ENCODE measurements at places on chromosomes 2 and 18.
A peak's percentile ranks its signal among the peaks of the same experiment; 100 is the strongest.

DNA sequence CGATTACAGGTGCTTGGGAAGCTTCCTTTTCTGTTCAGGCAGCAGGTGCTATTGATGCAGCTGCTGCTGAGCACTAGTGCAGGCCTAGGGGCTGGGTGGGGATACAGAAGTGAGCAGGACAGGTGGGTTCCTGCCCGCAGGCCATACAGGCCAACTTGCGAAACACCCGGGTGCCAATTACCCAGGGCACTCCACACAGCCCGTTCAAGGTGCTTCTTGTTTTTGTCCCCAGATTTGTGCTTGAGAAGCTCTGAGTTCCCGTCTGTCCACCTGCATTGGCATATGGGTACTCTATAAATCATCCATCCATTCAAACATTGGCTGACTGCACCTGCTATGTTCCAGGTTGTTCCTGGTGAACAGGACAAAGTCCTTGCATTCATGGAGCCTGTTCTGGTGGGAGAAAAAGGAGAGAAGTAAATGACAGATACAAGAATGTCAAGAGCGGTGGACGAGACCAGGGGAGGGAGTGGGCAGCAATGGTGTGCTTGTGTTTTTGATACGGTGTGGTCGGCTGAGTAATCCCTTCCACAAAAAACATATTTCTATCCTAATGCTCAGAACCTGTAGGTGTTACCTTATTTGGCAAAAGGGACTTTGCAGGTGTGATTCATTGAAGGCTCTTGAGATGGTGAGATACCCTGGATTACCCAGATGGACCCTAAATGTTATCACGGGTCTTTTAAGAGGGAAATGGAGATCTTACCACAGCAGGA, 31.4 kb downstream of the SH3BP4 start:
- no peak for DNase-seq

- no peak for DNase-seq
Observed at GRCh38 chr2:111618226-111618977, 265.6 kb downstream of the ANAPC1 start.

DNA sequence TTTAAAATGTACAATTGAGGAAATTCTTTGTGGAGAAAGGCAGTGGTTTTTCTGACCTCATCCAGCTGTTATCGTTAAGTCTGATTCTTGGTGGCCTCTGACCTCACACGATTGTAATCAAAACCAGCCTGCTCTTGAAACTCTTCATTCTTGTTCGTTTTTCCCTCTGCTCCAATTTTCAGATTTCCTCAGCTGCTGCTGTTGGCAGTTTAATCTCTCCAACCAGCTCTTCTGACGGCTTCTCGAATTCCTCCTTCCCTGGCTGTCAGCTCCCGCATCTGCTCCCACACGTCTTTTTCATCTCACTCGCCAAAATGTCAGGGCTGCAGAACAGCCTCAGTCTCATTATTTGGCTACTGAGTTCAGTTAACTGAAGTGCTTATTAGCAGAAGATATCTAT, 136.1 kb downstream of the DCDC2C start:
- no peak for DNase-seq

DNA sequence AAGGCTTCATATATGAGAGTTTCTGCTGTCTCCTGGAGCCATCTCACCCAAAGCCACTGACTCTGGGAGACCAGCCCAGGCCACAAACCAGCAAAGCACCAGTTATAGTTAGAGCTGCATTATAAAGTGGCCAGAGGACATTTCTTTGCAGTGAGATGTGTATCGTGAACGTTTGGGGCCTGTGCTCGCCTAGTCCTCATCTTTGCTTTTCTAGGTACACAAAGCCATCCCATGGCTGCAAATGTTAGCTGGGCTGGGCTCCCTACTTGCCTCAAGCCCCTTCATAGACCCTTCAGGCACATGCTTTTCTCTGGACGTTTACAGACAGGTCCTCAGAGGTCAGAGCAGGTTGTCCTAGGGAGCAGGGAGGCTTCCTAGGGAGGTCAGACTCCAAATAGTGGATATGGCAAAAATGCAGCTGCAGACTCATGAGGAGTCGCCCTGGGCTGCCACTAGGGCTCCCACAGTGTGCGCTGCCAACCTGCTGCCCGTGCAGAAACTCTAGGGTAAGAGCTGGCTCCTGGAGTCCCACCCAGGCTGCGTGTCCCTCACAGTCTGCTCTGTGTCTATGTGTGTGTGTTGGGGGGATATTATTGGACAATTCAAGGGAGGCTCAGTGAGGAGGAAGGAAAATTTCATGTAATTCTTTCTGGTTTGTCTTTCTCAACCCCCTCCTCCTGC, 141.0 kb downstream of the RPIA start:
- DNase-seq: no peak

- peak; percentile 70 for DNase-seq
Observed at GRCh38 chr18:32469190-32469651, 1.5 kb downstream of the GAREM1 start.

DNA sequence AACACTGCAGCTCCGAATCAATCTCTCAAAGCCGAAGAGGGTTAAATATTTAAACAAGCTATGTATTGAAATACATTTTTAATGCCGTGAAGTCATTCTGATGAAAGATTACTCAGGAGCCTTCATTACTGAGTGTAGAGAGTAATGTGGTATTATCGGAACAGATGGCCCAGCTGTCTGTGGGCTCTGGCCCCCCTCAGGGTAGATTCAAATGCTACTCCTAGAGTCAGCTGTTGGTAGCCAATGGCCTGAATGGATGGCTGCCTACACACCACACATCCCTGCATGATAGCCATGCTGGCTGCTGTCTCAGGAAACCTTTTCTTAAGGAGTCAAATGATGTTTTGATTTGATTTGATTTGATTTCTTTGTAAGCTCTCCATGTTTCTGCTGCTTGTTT, 732.3 kb upstream of the CELF4 start:
- no peak for DNase-seq

DNA sequence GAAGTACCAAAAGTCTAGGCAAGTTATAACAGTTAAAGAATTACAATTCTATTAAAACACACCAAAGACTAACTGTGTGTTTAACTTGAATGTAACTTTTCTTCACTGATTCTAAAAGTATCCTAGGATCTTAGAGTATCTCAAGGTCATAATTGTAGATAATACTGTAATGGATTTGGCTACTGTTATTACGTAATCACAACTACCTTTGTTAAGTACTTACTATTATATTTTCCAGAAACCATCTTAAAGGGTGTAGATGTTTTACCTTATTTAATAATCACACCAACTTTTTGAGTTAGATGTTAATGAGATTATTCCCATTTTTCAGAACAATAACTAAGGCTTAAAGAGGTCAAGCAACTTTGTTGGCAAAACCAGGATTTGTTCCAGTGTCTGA, 161.3 kb upstream of the REG3A start:
- DNase-seq: no peak

- no peak for DNase-seq
Observed at GRCh38 chr2:230879271-230879882, 14.6 kb downstream of the ITM2C start.

- no peak for DNase-seq
Observed at GRCh38 chr2:3138621-3139020, 239.0 kb downstream of the EIPR1 start.

DNA sequence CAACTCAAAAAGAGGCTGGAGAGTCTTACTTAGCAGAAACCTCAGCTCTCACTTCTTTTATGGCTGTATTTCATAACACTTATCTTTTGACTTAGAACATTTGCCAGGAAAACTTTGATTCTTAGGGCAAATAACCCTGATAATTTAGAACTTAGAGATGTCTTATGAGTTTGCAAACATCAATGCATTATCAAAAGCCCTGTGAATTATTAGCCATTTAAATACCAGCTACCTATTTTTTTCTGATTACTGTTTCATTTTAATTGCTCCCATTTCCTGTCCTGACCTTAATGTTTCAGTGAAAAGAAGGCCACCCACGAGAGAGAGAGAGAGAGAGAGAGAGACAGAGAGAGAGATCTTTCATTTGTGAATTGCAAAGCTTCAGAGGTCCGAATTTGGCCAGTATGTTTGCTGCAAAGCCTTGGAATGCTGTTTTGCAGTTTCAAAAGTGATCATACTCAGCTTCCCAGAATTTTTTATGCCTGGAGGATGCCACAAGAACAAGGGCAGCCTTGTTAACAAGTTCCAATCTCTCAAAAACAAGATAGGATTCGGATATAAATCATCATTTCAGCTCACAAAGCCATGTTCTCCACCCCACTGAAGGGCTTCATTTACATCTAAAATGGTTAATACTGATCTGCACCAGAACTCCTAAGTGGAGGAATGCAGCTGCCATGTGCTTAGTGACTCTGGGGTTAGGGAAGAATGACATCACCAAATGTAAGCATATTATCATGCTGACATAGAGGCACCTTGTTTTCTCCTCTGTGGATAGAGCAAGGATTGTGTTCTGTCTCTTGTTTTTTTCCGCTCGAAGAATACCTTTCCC, 478.2 kb downstream of the ARHGAP15 start:
- DNase-seq: no peak

- DNase-seq: no peak
Observed at GRCh38 chr2:106704798-106705197, 181.2 kb downstream of the ST6GAL2 start.

DNA sequence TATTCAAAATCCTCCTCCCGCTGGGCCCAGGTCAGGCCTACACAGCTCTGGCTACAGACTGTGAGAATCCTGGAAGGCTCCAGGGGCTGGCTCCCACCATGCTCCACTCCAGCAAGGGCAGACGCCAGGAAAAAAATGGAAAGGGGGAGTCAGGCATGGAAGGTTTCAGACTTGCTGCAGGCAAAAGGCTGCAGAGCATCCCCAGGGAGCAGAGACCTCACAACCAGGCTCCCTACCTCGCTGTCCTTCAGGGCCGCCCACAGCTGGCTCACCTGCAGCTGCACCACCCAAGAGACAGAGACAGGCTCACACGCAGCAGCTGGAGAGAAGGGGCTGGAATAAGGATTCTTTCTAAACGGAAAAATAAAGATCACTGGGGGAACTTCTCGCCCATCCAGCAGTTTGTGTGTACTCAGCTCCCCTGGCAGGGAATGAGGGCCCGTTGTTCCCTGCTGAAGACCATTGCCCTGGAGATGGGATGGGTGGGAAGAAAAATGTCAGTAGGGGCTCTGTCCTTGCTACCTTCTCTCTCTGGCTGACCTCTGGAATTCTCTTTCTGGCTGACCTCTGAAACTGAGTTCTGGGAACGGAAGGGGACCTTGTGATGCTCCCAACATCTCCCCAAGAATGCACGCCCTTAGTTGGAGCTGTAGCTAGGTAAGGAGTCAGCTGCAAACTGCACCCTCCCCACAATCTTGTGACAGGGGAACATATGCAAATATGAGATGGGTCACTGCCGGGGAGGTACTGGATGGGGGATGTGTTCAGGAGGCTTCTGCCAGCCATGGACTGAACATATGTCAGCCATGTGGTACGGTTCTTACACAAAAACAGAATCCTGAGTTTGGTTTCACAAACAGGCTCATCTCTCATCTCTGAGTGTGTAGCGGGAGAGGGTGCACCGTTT, 34.5 kb downstream of the BCL2 start:
- no peak for DNase-seq

DNA sequence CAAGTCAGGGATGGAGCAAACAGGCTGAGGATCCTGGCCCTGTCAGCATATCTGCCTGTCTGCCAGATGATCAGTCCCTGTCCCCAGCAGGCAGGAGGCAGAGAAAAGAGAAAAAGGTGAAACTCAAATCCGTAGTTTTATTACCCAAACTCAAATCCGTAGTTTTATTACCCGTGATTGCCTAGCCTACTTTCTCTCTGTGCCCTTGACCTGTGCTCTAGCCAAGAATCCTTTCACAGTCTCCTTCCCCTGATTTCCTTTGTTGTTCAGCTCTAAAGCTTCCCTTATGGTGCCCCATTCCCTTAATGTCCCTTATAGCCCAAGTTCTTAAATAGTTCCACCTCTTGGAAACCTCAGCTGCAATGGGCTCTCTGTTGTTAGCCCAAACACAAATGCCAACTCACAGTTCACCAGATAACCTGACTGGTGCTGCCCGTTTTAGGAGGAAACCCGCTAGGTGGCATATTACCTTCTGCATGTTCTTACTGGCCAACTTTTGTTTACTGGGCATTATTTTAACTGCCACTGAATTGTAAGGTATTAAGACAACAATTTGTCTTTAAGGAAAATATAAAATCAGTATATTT, 125.7 kb upstream of the FZD5 start:
- DNase-seq: no peak

DNA sequence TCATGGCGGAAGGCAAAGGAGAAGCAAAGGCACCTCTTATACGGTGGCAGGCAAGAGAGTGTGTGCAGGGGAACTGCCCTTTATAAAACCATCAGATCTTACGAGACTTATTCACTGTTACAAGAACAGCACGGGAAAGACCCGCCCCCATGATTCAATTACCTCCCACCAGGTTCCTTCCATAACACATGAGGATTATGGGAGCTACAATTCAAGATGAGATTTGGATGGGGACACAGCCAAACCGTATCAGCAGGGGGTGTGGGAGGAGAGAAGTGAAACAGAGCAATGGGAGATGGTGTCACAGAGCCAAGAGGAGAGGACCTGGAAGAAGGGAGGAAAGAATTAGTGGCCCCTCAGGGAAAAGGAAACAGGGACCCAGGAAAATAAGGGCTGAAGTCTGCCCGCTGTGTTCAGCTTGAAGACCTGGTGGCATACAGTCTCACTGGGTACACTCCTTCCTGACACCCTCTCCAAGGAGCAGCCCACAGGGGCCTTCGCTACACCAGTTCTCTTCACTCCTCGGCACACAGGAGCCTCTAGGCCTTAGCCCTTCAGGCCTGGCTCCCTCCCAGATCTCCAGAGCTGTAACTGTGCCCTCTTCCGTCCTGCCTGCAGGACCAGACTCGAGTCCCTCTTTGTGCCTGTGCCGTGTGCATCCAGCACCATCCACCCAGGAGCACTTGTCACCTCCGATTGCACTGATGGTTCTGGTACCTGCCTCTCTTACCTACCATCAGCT, 262.1 kb downstream of the EIPR1 start:
- no peak for DNase-seq

- DNase-seq: no peak
Observed at GRCh38 chr2:53220969-53221368, 546.6 kb upstream of the CHAC2 start.

- DNase-seq: no peak
Observed at GRCh38 chr2:237425320-237425719, 11.4 kb upstream of the COL6A3 start.

- DNase-seq: no peak
Observed at GRCh38 chr2:75667884-75668283, 21.3 kb downstream of the MRPL19 start.

Measured in HEK293T (cell line).